ENCODE measurements at places on chromosomes 5 and 9.
A peak's percentile ranks its signal among the peaks of the same experiment; 100 is the strongest.

- no peak for DNase-seq
These were observed 314.1 kb upstream of the ATP10B start for GRCh38 chr5:161165998-161166660.

DNA sequence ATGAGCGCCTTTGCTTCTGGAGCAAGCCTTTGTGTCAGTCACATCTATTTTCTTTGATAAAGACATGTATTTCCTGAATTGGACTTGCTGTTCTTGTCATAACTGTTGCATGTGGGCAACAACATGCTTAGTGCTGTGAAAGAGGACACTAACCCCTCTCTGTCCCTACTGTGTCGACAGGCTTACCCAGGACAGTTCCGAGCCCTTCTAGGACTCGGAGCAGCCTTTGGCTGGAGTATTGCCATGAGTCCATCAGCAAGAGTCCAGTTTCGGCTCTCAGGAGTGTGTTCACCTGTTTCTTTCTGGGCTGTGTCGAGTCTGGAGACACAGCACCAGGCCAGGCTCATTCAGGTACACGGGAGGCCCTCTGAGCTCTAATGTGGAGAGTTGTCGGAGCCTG is 36.1 kb upstream of the PHF2 start:
- no peak for DNase-seq

GRCh38 chr5:173882632-173883031 is 5.5 kb upstream of the CPEB4 start:
- peak; percentile 8 for DNase-seq

GRCh38 chr5:19018822-19019221 is 969.2 kb downstream of the CDH18 start:
- DNase-seq, result no peak

DNA sequence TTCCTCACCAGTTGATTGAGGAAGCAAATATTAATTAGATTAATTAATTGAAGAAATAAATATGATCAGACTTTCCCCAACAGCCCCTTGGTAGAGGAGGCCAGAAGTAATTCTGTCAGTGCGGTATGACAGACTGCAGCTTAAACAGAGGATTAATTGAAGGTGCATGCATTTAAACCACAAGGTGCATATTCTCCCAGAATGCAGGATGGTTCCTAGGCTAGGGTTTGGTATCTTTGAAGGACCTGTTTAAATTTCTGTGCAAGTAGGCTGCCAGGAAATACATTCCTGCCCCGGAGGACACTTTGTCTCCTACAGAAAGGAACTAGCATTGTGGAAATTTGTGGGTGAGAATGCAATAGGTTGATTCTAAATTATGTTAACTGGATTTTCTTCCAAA is 50.5 kb upstream of the PALM2AKAP2 start:
- no peak for DNase-seq

DNA sequence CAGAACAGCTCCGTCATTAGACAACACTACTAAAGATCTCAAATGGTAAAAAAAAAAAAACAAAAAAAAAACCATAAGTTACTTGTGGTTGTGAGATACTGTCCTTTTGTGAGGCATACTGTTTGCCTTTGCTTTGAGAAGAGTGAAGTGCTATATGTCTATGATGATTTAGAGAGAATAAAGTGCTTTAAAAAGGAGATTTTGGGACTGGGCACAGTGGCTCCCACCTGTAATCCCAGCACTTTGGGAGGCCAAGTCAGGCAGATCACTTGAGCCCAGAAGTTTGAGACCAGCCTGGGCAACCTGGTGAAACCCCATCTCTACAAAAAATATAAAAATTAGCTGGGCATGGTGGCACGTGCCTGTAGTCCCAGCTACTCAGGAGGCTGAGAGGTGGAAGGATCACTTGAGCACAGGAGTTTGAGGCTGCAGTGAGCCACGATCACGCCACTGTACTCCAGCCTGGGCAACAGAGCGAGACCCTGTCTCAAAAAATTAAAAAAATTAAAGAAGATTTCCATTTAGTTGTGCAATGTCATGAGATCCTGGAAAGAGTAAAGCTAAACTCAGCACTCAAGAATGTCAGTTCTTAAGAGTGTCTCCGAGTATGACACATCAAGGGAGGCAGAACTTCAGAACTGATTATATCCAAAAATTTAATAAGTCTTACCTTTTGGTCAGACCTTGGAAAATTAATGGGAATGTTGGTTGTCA is 87.3 kb downstream of the PRDM6 start:
- DNase-seq, result peak; percentile 36

GRCh38 chr9:74748966-74749365 is 138.8 kb downstream of the TRPM6 start:
- no peak for DNase-seq

DNA sequence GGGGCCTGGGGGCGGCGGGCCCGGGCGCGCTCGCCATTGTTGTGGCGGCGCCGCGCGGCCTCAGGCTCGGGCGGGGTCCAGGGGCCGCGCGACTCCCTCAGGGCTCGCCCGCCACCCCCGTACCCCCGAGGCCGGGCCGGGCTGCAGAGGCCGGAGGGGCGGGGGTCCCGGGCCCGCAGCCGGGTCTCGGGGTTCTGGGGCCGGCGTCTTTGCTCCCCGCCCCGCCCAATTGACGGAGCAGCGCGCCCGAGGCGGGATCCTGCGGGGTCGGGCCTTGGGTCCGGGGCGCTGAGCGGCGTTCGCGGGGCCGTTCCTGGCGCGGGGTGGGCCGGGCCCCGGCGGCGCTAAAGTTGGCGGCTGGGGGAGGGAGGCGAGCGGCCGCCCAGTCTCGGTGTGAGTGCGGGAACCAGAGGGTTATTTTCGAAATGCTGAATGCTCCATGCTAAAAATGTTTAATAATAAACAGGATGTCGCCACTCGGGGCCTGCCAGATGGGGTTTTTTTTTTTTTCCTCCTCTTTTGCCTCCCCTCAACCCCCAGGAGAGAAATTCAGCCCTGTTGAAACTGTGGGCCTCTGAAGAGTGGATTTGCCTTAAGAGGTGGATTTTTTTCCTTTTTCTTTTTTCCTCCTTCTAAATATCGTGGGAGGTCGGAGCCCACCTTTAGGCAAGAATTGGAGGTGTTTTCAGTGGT is 724 bp downstream of the PRRC2B start:
- DNase-seq, result no peak

DNA sequence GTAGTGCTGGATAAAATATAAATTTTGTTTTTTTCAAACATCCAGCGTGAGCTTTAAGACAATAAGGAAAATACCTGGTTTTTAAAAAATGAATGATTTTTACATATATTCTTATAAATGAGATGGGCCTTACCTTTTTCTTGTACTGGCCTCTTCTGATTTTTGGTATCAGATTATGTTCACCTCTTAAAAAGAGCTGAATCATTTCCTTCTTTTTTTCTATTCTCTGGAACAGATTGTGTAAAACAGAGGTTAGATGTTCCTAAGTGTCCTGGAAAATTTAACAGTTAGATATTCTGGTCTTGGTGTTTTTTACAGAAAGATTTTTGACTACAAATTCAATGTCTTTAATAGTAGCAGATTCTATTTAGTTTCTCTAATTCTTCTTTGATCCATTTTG is 74.6 kb downstream of the NDUFAF2 start:
- no peak for DNase-seq

- DNase-seq, result peak; percentile 15
These were observed 92.8 kb downstream of the SNX18 start for GRCh38 chr5:54610197-54610944.

DNA sequence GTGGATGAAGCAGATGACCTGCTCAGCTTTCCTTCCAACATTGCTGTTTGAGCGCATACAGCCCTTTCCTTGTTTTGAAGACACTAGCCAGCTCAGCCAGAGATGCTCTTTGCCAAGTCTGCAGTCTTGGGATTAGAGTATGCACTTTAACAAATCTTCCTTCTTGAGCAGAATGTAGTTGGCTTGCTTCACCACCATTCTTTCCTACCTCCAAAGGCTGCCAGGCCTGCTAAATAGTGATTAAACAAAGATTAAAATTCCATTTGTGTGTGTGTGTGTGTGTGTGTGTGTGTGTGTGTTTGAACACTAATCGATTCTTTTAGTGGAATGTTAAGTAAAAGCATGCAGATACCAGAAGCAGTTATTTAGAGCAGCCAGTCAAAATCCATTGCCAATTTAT is 97.6 kb downstream of the GALNT10 start:
- no peak for DNase-seq

- no peak for DNase-seq
These were observed 123.3 kb upstream of the ELL2 start for GRCh38 chr5:96084874-96085506.

DNA sequence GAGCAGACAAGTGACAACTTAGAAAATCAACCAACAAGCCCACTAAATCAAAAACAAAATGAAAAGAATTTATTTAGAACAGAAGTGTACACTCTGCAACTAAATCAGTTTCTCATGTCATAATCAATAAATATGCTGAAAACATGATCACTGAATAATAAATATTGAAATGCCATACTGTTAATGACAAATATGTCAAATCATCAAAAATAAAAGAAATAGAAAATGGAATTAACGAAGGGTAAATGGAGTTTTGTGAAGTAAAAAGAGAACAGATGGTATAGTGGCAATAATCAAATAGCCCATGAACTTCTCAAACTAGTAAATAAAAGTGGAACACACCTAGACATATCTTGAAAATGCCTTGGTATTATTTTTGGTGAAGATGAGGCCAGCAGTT is 744.9 kb downstream of the TAF11L14 start:
- DNase-seq, result no peak

- DNase-seq, result no peak
These were observed 371.5 kb downstream of the MLLT3 start for GRCh38 chr9:20250791-20251190.

GRCh38 chr9:34712140-34712539 is 2.2 kb upstream of the CCL21 start:
- no peak for DNase-seq

DNA sequence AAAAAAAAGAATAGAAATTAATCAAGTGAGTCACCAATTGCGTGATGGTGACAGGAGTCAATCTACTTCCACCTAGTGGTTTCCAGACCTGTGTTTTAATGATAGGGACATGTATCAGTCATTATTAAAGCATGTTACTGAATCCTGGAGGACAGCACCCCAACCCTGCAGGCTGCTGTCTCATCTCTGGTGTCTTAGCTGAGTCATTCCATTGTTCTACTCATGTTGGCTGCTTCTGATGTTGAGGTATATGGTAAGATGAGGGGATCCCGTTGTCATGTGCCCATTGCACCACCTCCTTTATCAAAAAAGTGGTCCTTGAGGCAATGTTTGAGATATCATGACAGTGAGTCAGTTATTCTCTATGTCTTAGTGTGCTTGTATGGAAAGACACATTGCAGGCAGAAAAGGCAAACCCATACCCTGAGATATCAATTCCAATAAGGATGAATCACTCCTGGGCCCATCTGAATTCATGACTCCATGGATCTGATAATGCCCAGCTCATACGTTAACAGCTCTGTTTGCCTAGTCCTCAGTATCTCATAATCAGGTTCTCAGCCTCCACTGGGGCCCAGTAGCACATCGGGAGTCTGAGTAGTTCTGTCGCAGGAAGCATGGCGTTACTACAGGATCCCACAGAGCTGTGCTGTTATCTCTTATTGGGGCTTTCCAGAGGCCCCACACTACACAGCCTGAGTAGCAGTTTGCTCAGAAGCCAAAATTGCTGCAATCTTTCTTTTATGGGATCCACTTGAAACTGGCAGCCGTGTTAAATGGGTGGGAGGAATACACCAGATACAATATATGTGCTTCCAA is 31.2 kb downstream of the HMGCS1 start:
- DNase-seq, result peak; percentile 91

DNA sequence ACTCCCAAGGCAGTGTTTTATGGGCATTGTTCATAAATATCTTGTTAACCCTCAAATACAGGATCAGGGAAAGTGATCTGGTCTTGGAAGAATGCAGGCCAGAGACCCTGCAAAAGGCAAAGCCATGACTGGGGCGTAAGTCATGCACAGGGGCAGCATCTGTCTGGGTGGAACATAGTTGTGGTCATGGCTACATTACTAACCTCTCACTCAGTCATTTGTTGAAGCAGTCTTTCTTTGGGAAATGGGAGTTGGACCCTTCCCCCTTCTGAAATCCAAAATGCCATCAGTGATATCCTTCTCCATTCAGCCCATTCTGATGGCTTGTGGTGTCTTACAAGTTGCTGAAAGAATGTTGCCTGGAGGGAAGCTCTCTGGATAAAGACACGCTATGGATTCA is 68.1 kb downstream of the GDNF start:
- peak; percentile 98 for DNase-seq
